ENCODE measurements at places on chromosomes 3 and 15.

DNA sequence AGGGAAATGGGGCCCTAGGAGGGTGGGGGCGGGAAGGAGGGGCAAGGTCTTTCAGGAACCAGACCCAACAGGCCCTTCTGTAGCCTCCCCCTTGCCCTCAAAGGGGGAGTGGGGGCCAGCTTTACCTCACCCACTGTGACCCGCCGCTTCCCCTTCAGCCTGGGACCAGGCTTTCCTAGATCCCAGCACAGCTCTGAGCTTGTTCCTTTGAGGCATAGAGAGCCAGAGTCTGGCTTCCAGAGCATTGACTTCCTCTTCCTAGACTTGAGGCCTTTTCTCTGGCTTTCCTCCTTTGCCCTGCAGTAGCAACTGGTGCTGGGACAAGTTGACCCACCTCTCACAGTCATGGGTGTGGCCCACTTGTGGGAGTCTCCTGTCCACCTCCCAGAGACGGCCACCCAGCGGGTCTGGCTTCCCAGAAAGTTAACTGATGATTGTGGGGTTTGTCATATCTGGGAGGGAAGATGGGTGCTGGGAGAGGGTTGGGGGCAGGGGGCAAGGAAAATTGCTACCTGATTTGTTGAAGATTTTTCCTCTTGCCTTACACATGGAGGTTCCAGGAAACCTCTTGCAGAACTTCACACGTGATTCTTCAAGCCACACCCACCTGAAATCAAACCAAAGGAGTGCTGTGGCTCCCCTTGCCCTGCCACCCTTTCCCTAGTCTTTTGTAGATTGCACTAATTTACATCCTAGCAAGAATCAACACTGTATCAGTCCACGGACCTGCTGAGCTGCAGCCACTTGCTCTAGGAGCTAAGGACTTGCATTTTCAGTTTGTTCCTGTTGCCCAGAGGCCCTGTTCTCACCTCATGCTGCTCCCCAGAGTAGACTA is 4.1 kb upstream of the CHST14 start:
- DNase-seq: no peak

GRCh38 chr3:196180346-196180745 is 30.9 kb downstream of the ZDHHC19 start:
- DNase-seq: no peak

- no peak for DNase-seq
Measured at GRCh38 chr3:171365489-171365888, 94.7 kb downstream of the TNIK start.

DNA sequence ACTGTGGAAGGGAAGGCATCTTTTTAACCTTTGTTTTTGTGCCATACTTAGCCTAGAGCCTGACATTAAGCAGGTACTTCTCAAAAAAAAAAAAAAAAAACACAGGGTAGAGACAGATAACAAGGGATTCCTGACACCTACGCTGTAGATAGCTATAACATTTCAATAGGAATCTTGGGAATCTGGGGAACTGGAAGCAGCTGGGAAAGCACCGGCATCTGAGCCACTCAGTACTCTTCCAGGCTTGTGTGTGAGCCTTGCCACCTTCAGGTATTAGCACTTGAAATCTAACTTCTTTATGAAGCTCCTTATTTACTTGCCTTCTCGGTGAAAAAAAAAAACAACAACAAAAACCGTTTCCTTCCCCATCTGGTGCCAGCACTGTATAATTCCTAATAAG is 46.8 kb downstream of the PIK3CA start:
- DNase-seq: no peak

DNA sequence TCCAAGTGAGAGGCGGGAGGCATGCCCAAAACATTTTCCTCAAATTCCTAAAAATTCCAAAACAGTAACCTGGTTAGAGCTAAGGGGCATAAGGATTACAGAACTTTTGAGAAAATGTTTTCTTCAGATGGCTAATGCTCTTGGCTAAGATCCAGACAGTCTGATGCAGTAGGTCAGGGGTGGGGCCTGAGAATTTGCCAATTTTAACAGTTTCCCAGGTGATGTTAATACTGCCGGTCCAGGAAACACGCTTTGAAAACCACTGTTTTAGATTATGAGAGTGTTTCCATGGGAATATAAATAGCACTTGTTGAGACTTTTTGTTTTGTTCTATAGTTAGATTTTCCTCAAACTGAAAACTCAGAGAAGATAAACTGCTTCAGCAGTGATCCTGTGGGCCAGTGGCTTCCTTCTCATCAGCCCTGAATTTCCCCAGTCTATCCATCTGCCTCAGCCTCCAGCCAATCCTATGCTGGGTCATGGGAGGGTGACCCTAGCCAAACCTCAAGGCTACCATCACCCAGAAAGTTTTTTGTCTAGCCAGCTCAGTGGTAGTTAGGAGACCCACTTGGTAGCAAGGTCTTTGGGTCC is 71.6 kb upstream of the ACP3 start:
- DNase-seq: no peak
